ENCODE measurements at places on chromosomes 3 and 15.

DNA sequence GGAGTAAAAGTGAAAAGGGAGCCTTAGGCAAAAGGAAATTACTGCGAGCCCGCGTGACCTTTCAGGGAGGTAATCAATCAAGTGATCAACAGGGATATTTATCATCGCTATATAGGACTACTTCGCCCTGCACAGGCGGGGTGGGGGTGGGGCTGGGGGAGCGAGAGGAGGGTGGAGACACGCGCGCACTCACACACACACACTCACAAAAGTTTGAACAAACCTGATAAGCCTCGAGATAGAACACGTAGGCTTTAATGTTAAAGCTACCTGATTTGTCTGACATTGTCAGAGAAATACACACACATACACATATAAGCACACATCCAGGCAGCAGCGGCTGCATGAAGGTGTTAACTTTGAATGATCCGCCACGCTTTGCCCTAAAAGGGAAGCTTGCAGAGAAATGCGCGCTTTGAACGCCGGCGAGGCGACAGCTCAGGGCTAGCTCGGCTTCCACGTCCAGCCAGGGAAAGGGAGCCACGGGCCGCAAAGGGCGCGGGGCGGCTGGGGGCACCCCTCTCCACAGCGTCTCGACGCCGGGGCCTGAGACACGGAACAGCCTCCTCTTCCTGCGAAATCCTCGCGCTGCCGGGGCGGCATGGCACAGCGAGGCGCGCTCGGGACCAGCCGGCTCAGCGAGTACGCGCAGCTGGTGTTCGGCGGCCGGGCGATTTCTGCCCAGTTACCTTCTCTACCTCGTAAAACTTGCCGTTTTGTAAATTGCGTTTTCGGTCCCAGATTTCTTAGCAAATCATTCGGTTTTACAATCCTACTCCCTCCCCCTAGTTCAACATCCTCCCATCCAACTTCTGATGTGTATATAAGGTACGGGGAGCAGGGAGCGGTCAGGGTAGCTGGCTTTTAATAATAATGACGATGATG is 4.8 kb upstream of the MECOM start:
- DNase-seq, result peak; percentile 49

DNA sequence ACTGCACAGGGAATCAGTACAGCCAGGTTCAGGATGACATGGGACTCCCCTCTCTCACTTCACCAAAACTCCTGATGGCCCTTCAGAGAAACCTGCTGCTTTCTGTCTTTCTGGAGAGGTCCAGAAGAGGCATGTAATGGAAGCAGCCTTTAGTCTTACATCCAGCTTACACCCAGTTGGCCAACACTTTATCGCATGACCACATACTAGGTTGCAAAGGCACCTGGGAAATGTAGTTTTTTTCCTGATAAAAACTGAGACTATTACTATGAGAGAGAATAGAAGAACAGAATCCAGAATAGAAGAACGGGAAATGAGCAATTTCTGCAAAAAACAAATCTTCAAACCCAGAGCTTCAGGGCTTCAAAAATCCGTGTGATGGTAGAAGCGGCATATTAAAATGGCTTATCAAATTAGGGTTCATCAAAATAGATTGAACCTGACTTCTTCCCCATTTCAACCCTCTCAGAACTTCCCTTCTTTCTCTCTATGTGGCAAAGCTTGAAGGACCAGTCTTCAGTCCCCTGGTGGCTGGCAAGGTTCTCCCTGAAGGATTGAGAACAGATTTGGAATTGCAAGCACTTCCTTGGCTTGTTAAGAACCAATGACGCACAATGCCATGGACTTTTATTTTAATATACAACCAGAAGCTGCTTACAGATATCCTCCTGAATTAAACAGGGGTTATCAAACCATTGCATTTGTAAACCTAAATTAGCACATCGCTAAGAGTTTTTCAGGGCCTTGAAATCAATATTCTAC is 34.4 kb downstream of the CORO2B start:
- no peak for DNase-seq

DNA sequence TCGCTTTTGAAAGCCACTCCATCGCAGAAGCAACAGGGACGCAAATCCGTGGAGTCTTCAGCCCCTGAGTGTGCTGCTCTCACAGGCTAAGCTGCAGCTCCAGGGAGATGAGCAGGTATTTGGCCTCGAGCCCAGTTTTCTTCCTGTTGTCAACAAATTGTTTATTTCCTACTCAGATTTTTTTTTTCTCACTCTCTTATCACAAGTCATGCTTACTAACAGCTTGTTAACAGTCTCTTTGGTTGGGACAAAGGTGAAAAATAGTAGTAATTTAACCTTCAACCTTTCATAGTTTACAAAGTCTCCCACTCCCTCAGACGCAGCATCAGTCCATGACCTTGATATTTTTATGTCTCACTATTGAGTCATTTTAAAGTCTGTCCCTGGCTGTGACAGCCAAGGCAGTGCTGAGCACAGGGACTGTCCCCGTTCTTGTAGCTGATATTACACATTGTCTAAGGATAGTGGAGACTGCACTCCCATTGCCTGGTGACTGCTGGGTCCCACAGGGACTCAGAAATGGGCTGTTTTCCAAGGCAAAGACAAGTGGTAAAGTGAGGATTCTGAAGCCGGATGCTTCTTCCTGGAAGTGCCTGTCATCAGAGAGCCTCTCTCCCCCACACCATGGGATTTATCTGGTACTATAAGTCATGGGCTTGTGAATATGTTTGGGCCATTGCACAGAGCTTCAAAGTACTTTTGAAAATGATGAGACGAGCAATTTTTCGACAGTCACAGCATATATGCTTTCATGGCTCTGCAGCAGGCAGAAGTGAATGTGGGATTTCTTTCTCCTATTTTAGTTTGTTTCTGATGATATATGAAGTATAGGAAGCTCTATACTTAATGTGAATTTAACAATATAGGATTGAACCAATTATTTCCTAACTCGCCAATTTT is 59.8 kb upstream of the UNC13C start:
- DNase-seq, result no peak

- no peak for DNase-seq
Measured at GRCh38 chr3:168545591-168545990, 449.9 kb upstream of the GOLIM4 start.

DNA sequence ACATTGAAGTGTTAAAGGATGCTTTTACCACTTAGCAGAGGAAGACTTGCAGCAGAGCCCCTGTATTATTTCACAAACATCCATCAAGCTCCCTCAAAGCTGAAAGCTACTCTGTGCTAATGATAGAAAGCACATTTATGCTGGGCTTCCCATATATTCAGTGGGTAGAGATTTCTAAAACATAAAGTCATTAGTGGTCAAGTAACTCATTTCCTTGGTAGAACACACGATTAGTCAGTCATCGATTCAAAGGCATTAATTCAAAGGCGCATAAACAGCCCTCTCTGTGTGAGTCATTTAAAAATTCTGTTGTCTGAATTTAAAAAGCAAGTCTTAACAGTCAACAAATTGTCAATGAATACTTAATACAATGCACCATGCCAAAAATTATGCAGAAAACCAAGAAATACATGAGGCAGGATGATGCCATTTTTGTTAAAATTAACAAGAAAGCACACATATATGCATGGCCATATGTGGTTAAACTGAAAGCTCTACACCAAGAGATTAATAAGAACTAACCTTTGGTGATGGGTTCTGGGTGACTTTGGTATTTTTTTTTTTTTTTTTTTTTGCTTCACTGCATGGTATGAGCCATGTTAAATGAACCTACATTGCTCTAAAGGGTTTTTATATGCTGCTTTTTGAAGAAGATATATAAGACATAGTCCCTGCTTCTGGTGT is 61.7 kb downstream of the LDHAL6B start:
- no peak for DNase-seq

GRCh38 chr3:27387625-27388024 is 18.4 kb upstream of the NEK10 start:
- DNase-seq, result no peak

GRCh38 chr15:57422113-57422754 is 45.9 kb downstream of the CGNL1 start:
- DNase-seq, result no peak

DNA sequence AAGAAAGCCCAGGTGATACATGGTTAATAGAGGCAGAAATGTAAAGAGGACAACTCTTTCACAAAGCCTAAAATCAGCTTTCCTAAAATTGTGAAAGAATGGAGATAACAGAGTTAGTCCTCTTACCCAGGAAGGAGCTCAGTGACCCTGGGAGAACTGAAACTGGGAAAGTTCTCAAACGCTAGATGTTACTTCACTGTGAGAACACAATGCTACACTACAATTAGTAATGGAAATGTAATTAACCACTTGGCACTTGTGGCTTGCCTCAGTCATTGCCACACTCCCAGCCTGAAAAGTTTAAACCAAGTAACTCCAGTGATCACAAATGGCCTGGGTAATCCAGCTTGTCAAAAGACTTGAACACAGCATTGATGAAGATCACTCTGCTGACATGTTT is 102.7 kb upstream of the FGF7 start:
- no peak for DNase-seq
